ENCODE measurements at places on chromosomes 7 and 10. TPM values are rescaled to one million over a fixed set of nuclear protein-coding genes. Genes with fewer than 3 reads are reported as not detected.

DNA sequence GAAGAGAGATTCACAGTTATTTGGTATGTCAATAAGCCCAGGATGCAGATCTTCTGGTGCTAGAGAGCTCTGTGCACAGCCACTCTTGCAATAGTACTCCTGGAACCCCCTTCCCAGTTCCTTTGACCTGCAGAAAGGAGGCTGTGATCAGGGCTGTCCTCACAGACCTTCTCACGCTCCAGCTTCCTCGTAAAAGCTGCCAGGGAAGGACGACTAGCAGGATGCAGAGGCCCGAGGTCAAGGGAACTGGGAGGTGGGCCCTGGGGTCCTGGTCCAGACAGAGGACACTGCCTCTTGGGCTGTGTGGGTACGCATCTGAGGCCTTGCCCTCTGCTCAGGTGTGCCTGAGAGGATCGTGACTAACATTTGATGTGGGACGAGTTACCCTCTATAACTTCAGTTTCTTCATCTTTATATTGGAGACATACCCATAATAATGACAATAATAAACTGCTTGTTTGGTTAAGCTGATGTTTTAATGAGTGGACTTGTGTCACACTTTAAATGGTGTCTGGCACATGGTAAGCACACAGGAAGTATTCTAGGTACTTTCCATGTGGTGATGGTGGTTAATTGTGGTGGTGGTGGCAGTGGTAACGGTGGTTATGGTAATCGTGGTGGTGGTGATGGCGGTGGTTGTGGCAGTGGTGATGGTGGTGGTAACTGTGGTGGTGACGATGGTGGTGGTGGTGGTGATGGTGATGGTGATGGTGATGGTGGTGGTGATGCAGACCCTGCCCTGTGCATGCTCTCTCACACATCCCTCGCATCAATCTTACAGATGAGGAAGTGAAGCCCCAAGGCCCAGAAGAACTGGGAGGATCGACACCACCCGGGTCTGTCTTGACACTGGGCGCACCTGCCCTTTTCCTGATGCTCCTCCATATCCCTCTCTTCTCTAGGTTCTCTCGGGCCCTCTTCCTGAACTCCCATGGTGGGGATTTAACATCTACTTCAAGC, 235.2 kb upstream of the GRB10 start:
- H3K27ac ChIP-seq: no peak overlapping the region
- H3K4me1 ChIP-seq: no peaks in the 10 kb centered on the region
- no peaks in the 10 kb centered on the region for H3K27me3 ChIP-seq
- no peak for DNase-seq
- no peak overlapping the region for H3K4me3 ChIP-seq
- H3K36me3 ChIP-seq: peaks cover 16% of the 10 kb centered on the region

The ADIRF gene
- not detected for total RNA-seq

DNA sequence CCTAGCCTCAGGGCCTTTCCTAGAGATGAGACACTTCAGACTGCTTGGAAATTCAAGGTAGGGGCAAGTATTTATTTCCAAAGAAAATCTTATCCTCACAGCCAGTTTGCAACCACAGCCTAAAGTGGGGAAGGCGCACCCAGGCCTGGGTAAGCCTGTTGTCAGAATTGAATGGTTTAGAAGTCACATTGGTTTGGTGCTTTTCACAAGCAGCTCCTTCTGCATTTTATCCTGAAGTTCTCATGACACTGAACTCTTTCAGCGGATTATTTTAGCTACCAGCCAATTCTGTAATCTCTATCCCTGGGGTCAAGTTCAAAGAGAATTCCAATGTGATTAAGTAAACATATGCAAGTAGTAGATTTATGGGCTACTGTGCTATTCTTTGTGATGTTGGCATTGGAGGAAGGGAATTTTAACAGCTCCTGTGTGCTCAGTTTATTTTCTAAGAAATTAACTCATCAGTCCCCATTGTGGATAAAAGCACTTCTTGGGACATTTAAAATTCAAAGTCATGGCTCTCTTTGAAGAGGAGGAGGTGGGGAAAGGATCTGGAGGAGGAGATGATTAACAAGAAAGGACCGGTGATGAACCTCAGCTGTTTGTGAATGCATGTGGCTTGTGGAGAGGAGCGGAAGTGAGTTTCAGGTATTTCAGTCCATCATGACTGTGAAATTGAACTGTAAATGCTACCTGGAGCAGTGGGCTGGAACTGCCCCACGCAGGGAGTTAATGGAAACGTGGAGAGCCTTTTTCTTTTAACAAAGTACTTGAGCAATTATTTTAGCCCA, 90.2 kb upstream of the CACUL1 start:
- H3K27ac ChIP-seq: no peak overlapping the region
- no peaks in the 10 kb centered on the region for H3K4me1 ChIP-seq
- H3K27me3 ChIP-seq: no peaks in the 10 kb centered on the region

- peak; percentile 56 for DNase-seq
- no peak overlapping the region for H3K27ac ChIP-seq
- no peaks in the 10 kb centered on the region for H3K36me3 ChIP-seq
- H3K4me1 ChIP-seq: no peaks in the 10 kb centered on the region
These were observed 936.6 kb downstream of the NRG3 start for GRCh38 chr10:82811621-82812020.

- H3K27ac ChIP-seq: no peak overlapping the region
- DNase-seq: no peak
- H3K4me1 ChIP-seq: no peaks in the 10 kb centered on the region
- no peak overlapping the region for H3K4me3 ChIP-seq
These were observed 24.4 kb downstream of the C10orf90 start for GRCh38 chr10:126646110-126646509.

DNA sequence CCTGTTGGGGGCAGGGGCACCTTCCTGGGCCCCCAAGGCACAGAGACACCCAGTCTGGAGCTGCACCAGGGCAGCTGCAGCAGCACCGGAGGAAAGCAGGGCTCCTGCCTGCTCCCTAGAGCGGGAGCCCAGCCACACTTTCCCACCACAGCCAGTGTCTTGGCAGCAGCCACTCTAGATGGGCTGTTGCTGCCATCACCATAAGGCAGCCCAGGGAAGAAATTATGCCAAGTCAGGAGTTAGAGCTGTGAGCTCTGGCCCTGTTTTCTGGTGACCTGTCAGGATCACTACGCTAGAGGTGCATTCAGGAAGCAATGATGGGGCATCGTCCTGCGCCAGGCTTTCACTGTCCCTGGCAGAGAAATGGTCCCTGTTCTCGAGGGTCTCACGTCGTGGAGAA, 38.0 kb upstream of the ZNRF2 start:
- peaks cover 6% of the 10 kb centered on the region for H3K4me1 ChIP-seq
- H3K27me3 ChIP-seq: no peaks in the 10 kb centered on the region
- DNase-seq: no peak

DNA sequence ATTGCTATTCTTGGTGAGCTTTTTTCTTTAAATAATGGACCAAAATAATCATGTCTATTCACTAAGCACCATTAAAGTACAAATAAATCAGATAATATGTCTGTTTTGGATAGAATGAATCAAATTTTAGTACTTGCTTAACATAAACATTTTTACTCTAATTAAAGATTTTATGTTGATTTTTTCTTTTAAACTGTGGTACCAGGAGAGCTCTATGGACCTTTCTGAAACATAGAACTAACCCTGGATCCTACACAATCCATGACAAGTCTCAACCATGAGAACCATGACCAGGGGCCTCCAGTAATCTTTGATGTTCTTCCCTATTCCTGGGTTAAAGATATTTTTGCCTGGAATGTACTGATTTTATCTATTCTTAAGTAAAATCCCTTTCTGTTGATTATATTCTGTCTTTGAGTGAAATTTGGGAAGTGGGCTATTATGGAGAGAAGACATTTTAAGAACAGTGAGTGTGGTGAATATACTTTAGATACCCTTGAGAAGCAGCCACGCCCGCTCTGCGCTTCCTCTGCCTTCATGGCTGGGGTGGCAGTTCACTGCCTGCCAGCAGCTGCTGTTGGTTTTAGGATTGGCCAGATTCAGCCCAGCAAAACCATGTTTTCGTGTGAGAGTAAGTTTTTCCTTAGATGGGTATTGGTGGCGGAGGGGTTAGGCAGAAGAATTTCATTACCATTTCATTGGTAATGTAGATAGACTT, 42.2 kb upstream of the BHLHA15 start:
- peaks cover 13% of the 10 kb centered on the region for H3K36me3 ChIP-seq
- no peak overlapping the region for H3K27ac ChIP-seq
- DNase-seq: no peak
- no peak overlapping the region for H3K4me3 ChIP-seq
- H3K4me1 ChIP-seq: no peaks in the 10 kb centered on the region
- H3K27me3 ChIP-seq: no peaks in the 10 kb centered on the region

The PDIA4 gene
- 230 TPM for total RNA-seq

DNA sequence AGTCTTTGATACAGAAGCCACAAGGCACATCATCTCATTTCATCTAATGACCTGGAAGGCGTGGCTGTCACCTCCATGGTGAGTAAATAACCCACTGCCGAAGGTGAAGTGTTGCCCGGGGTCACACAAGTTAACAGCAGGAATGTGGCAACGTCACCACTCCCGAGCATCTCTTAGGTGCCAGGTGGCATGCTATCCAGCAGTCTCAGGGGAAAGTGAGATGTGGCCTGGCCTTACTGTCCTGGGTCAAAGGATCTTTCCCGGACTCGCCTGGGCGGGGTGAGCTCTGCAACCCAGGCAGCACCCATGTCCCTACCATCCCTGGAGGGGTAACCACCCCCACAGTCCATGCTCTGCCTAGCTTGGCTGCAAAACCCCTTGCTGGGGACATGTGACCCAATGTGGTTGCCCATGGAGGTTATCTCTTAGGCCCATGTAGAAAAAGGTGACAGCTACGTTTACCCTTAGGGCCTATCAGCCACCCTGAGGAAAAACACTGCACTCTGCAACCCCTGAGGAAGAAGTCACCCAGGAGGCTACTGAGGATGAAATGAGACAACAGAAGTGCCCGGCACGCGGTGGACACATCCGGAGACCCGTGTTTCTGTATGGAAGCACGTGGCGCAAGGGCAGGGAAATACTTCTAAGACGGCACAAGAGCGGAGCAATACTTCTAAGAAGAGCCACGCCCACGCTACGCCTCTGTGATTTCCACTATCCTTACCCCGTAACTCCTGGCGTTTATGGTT, 52.0 kb downstream of the BAIAP2L1 start:
- peaks cover 20% of the 10 kb centered on the region for H3K36me3 ChIP-seq
- no peak overlapping the region for H3K27ac ChIP-seq
- no peak overlapping the region for H3K4me3 ChIP-seq
- DNase-seq: no peak

The OR9A2 gene
- not detected for total RNA-seq

DNA sequence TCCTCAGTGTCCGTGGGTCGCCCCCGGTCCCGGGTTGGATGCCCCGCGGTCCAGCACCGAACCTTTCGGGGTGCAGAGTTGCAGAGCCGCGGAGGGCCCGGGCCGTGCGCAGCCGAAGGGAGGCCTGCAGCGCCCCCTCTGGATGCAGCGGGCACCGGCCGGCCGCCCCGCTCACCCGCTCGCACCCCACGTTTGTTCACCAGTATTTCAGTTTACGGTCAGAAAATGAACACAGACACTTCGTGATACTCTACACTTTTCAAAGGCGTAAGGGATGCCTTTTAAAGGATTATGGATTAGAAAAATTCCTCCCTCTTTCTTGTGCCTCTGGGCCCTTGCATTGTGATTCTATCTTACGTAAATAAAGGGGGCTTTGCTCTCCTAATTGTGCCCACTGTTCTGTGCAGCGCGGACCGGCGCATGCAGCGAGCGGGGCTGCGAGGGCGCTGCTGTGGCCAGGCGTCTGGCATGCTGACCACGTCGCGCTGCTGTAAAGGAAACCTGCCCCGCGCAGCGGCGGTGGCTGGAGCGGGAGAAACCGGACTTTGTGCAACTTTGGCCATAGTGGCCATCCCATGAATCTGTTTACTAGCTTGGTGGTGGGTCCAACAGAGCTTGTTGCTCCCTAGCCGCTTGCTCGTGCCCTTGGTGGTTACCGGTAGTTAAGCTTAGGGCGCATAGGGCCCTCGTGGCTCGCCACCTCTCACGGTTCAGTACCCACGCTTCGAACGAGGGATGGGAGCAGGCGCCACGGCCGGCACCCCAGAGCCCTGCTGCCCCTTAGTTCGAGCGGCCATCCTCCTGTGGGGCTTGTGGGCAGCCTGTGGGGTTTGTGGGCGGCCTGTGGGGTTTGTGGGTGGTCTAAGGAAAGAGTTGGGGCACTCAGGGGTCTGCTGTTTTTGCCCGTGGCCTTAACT, 739 bp upstream of the MEST start:
- H3K36me3 ChIP-seq: peaks cover 25% of the 10 kb centered on the region
- no peaks in the 10 kb centered on the region for H3K27me3 ChIP-seq
- peak overlapping the region; percentile 75 for H3K4me3 ChIP-seq
- peak; percentile 55 for DNase-seq
- no peak overlapping the region for H3K27ac ChIP-seq

DNA sequence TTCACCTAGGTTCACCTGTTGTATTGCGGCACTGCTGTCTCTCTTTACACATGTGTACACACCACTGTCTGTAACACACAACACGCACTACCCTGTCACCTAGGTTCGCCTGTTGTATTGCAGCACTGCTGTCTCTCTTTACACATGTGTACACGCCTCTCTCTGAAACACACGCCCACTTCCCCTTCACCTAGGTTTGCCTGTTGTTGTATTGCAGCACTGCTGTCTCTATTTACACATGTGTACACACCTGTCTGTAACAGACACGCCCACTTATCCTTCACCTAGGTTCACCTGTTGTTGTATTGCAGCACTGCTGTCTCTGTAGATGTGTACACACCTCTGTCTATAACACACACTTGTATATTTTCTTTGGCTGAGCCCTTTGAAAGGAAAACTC, 51.5 kb downstream of the WDR37 start:
- no peaks in the 10 kb centered on the region for H3K27me3 ChIP-seq
- no peak overlapping the region for H3K27ac ChIP-seq
- peaks cover 4% of the 10 kb centered on the region for H3K4me1 ChIP-seq
- no peak for DNase-seq
